ENCODE measurements at places on chromosomes 5 and 9.
A peak's percentile ranks its signal among the peaks of the same experiment; 100 is the strongest.

DNA sequence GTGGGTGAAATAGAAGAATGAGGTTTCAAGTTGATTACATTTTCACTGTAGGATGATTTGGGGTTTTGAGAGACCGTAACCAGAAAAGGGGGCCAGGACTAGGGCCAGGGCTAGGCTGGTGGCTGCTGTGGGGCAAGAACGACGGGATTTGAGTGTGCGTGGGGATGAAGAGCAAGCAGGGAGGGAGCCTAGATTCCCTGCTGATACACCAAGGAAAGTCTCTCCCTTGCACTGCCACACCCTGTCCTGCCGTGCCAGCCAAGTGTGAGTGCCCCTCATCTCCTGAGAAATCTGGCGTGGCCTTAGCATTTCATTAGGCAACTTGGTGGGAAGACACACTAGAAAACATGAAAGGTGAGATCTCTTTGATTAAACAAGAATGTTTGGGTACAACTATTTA lies 42.6 kb downstream of the RAI14 start:
- H3K4me1 ChIP-seq: peaks cover 19% of the 10 kb centered on the region
- H3K27me3 ChIP-seq: no peaks in the 10 kb centered on the region
- no peaks in the 10 kb centered on the region for H3K36me3 ChIP-seq
- DNase-seq: peak; percentile 72
- peak overlapping the region; percentile 24 for H3K27ac ChIP-seq
- H3K4me3 ChIP-seq: no peak overlapping the region

- no peaks in the 10 kb centered on the region for H3K36me3 ChIP-seq
- H3K4me1 ChIP-seq: peaks cover 41% of the 10 kb centered on the region
- H3K27ac ChIP-seq: peak overlapping the region; percentile 96
- H3K4me3 ChIP-seq: peak overlapping the region; percentile 88
Measured at GRCh38 chr5:132495667-132496190, 5.2 kb upstream of the IRF1 start.

DNA sequence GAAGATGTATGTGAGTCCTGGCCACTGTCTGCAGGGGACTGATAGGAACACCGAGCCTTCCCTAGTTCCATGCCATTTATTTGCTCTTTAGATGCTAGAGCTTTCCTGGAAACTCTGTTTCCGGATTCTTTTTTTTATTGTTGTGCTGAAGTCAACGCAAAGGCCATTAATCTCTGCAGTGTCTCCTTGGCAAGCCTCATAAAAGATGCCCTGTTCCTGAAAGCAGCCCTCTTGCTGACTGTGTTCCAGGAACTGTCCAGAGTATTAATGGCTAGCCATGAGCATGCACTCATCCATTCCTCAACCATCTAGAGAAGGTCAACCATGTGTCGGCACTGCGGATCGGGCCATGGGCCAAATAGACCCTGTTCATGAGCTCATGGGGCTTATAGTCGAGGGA lies 42.9 kb upstream of the SMAD5 start:
- H3K27me3 ChIP-seq: no peaks in the 10 kb centered on the region
- DNase-seq: no peak
- H3K4me1 ChIP-seq: peaks cover 21% of the 10 kb centered on the region
- H3K4me3 ChIP-seq: no peak overlapping the region

GRCh38 chr5:127358740-127359139 lies 68.1 kb downstream of the MEGF10 start:
- peaks cover 4% of the 10 kb centered on the region for H3K27me3 ChIP-seq
- H3K27ac ChIP-seq: no peak overlapping the region
- H3K4me3 ChIP-seq: no peak overlapping the region
- no peaks in the 10 kb centered on the region for H3K4me1 ChIP-seq

DNA sequence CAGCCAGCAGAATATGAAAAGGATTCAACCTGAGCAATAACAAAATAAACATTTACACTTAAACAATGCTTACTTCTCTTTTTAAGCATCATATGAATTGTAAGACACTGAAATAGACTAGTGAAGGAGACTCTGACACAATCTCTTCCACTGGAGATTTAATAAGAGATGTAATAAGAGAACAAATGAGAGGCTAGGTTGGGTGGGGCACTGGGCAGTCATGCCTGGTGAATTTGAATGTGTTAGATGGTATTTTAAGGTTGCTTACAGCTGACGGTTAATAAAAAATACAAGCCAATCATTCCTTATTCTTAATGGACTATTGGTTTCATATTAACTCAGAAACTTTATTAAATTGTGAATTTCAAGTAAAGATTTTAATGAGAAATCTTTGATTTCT lies 105.9 kb upstream of the TARS1 start:
- no peak overlapping the region for H3K4me3 ChIP-seq
- peaks cover 9% of the 10 kb centered on the region for H3K4me1 ChIP-seq
- DNase-seq: no peak

GRCh38 chr9:77464661-77465060 lies 183.5 kb downstream of the GNA14 start:
- no peaks in the 10 kb centered on the region for H3K27me3 ChIP-seq
- no peak overlapping the region for H3K27ac ChIP-seq
- no peaks in the 10 kb centered on the region for H3K4me1 ChIP-seq
- no peaks in the 10 kb centered on the region for H3K36me3 ChIP-seq

- peaks cover 37% of the 10 kb centered on the region for H3K4me1 ChIP-seq
- DNase-seq: peak; percentile 54
- no peak overlapping the region for H3K4me3 ChIP-seq
Measured at GRCh38 chr5:150593996-150594395, 46.5 kb upstream of the SYNPO start.
